ENCODE measurements at places on chromosomes 5 and 9.

DNA sequence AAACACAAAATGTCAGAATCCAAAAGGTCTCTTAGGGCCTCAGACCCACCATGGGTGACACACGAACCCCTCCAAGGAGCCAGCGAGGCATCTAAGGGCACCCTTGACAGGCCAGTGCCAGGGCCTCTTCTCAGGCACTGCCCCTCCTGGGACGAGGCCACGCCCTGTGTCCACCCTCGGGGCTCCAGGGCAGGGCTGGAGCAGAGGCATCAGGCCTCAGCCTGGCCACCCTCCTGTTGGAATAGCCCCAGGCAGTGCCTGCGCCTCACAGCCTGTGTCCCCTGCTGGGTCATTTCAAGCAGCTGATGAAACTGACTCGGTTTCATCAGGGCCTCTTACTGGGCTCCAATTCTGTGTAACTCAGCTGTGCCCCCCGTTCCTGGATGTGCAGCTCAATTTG, 32.8 kb upstream of the SUSD3 start:
- no peak for DNase-seq

DNA sequence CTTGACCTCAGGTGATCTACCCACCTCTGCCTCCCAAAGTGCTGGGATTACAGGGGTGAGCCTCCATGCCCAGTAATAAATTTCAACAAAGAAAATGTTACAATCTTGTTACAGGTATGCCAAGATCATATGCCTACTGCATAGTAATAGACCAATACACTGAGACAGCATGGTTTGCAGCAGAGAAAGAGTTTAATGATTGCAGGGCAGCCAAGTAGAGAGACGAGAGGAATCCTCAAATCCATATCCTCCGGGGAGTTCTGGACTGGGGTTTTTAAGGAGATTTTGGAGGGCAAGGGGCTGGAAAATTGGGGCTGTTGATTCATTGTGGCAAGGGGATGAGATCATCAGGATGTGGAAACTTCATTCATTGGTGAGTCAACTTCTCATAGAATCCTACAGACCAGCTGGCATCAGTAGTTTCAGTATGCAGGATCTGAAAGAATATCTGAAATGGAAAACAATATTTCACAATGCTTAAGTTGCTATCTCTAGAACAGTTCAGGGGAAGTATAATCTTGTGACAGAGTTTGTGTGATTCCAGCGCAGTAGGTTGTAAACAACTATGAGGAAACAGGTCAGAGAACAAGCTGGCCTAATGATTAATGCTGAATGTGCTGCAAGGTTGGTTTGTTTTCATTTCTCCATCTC, 14.8 kb upstream of the TUT7 start:
- peak; percentile 48 for DNase-seq

- DNase-seq, result peak; percentile 95
Measured at GRCh38 chr9:21576331-21577189, 94.4 kb upstream of the IFNE start.

- no peak for DNase-seq
Measured at GRCh38 chr9:125931211-125931610, 184.0 kb downstream of the PBX3 start.

DNA sequence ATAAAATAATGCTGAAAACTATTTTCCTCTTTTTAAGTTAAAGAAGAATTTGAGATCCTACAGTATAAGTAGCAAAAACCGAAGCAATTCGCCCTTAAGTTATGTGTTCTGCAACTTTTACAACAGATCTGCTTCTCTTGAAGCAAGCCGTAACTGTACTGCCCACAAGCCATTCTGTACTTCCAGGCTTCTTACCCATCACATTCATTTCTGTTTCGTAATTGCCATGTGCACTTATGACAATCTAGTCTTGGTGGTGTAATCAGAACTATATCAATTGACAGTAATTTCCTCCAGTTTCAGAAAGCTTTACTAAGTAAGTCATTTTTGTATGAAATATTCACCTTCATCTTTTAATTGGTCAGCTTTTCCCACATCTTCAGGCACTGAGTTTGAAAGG, 13.8 kb downstream of the SGTB start:
- DNase-seq, result no peak

GRCh38 chr5:136228136-136228757, 35.3 kb upstream of the SMIM32 start:
- DNase-seq, result no peak

DNA sequence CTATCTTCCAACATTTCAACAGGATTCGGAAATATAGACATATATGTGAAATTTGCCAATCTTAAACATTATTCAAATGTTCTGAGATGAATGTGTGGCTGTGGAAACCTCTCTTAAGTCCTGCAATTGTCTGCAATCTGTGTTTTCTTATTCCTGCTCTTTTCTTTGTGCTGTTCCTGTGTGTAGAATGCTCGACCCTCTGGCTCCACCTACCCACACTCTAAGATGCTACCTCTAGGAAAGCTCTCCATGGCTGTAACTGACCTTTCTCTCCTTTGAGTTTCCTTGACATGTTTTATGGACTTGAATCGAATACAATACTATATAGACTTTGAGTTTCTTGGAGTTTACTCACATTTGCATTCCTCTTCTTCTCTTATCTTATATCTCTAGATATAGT, 120.6 kb upstream of the ASTN2 start:
- DNase-seq, result no peak

DNA sequence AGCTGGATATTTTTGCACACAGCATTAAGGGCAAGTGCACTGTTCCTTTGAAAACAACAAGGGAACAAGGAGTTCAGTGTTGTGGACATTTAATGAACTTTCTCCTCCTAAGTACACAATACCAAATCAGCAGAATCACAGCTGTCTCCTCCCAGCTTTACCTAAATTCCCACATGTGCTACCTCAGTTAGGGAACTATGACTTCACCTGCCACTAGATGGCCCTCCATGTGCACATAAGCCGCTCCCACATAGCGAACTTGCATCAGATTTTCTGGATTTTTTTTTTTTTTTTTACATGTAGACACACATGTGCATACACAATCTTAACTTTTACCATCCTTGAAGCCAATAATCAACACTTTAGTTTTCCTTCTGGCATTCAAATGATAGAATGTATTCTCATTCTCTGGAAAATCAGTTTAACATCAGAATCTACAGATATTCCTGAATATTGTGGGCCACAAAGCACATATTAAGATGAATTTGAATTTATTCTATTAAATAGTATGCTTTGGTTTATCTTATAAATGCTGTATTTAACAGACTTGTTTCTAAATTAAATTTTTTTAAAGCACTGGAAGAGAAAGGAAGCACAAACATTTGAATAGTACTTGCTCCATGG, 123.6 kb downstream of the PALM2AKAP2 start:
- DNase-seq, result peak; percentile 79

DNA sequence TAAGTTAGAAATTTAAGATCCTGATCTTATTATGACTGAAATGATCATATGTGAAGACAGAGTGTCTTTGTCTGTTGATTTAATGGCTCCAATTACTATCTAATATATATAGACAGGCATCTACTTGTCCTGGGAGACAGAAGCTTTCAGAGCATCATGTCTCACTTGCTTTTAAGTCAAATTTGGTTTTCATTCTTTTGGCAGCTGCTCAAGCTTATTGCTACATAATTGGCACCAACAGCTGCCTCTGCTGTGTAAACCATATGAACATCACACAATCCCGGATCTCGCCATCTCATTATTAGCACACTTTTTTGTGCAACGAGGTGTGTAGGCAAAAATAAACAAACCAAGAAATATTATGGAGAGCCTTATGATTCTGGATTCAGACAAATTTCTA, 1717.9 kb downstream of the EFNA5 start:
- peak; percentile 35 for DNase-seq

DNA sequence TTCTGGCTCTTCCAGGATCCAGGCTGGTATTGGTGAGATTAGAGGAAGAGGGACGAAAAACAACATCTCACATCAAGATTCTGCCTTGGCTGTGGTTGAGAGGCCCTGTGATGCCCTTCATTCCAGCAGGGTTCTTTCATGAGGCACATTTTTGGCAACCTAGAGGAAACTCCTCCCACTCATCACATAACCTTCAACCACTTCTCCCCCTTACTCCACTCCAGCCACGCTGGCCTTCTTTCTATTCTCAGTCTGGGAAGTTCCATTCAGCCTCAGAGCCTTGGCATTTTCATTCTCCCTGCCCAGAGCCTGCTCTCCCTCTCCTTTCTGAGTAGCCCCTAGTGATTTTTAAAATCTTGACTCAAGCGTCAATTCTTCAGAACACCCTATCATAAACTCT, 337.5 kb downstream of the ZSWIM6 start:
- DNase-seq, result no peak
